ENCODE measurements at places on chromosomes 2 and 18. TPM values are rescaled to one million over a fixed set of nuclear protein-coding genes. Genes with fewer than 3 reads are reported as not detected.
A peak's percentile ranks its signal among the peaks of the same experiment; 100 is the strongest.

DNA sequence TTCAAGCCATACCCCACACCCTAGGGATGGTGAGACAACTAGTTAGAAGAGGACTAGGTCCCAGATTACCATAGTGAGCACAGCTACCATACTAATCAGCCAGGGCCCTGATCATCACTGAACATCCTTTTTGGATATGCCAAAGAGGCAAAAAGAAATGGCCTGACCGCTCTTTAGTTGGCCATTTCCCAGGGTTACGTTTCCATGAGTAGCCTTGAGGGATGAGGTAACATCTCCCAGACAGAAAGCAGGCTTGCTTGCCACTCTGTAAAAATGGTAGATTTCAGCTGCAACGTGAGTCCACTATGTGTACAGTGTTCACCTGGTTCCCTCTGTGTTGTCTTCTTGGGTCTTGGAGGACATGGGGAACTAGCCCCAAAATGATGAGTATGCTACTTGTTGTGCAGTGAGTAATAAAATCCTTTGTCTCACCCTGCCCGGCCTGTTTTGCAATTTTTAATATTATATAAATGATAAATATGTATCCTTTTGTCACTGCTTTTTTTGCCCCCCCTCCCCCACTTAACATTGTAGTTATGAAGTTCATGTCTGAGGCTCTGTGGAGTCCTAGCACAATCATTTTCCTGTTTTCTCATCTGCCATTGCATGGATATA, 8.9 kb upstream of the GALM start:
- DNase-seq: no peak

The REG1B gene
- not detected for polyA plus RNA-seq

The CHRND gene
- not detected for polyA plus RNA-seq

The SOWAHC gene
- polyA plus RNA-seq: 9.1 TPM

The TUBA3D gene
- polyA plus RNA-seq: not detected

The VAPA gene
- 301 TPM for polyA plus RNA-seq

DNA sequence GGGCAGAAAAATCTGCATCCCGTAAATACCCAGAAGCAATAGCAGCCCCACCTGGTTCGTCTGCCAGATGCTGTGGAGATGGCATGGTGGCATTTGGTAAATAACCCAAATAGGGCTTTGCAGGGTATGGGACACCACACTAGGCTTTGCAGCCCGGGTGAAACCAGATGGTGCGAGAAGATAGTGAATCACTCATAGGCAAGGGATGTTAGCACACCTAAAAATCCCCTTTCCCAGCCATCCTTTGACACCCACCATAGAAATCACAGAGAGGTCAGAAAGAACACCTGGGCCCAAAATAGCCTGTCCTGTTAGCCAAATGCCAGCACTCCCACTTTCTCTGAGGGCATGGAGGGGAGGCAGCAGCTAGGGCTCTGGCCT, 47.6 kb downstream of the BCL11A start:
- no peak for DNase-seq

The TLX2 gene
- not detected for polyA plus RNA-seq

- DNase-seq: peak; percentile 69
Measured at GRCh38 chr18:55405893-55406406, 182.0 kb downstream of the TCF4 start.

The ADD2 gene
- polyA plus RNA-seq: not detected

The HOXD13 gene
- 0.43 TPM for polyA plus RNA-seq

DNA sequence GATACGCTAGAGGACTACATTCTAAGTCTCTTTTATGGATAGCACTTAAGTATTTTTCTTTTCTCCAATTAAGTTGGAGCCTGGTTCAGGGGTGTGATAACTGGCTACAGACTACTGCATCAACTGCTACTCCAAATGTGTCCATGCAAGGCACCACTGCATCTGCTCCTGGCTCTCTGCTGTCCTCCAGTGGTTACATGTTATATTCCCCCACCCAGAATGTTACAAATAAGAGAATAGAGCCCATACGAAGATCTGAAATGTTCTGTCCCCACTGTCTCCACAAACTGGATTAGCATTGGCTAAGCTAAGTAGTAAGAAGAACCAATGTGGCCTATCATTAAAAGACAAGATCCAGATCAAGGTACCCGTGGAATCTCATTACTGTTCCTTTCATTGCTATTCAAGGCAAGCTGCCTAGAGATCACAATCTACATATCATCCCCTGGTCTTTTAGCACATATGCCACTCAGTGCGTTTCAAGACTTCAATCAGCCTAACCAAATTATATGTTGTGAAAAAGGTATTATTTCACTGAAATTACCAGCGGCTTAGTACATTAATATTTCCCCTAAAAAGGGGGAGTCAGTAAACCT, 308.3 kb upstream of the SLC8A1 start:
- no peak for DNase-seq

DNA sequence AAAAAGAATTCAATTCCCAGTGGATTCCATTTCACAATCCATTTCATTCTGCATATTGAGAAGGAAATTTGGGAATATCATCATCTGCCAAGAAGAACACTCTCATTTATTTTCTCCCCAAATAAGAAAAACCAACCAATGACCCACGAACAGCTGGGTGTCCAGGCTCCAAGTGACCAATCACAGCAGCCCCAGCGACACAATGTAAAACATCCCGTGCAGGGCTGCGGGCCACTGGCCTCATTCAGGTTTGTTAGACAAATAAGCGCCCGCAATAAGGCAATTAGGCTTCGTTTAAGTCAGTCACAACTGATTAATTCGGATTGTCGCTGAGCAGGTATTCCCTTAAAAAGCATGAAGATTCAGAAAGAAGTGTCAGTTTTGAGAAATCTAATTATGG, 378.6 kb downstream of the EIPR1 start:
- no peak for DNase-seq

GRCh38 chr18:13039806-13040205, 48.6 kb downstream of the CEP192 start:
- DNase-seq: no peak

The LRRTM1 gene
- not detected for polyA plus RNA-seq

- peak; percentile 69 for DNase-seq
Measured at GRCh38 chr2:215579809-215580208, 143.9 kb upstream of the FN1 start.

DNA sequence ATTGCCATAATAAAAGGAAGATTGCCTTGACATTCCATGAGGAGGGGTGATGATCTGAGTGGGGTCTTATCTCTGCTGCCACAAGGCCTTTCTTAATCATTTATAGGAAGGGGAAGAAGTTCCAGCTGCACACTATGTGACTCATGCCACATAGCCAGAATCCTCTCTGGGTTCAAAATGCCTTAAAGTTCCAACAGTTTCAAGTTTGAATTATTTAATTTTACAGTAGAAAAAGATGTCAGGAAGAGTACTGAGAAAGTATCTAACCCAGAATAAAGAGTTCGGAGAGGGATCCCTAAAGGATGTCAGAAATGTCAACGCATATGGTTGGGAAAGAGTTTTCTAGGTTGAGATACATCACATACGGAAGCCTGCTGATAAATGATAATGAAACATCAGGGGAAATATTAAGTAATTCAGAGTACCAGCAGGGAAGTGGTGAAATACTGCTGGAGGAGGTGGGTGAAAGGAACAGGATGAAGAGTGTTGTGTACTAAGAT, 999.9 kb downstream of the TSN start:
- no peak for DNase-seq

DNA sequence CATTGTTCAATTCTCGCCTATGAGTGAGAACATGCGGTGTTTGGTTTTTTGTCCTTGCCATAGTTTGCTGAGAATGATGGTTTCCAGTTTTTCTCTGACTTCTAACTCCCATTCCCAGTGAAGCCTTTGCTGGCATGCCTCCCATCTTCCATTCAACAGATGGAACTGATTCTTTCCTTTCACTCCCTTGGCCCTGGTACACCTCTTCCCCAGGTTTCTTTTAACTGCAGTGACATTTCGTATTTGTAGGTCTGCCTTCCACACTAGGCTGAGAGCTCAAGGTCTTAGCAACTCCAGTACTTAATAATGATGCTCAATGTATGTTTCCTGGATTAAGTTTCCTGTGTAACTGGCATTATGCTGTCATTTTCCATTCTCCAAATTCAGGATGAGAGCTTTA, 48.5 kb downstream of the GAREM1 start:
- DNase-seq: no peak

DNA sequence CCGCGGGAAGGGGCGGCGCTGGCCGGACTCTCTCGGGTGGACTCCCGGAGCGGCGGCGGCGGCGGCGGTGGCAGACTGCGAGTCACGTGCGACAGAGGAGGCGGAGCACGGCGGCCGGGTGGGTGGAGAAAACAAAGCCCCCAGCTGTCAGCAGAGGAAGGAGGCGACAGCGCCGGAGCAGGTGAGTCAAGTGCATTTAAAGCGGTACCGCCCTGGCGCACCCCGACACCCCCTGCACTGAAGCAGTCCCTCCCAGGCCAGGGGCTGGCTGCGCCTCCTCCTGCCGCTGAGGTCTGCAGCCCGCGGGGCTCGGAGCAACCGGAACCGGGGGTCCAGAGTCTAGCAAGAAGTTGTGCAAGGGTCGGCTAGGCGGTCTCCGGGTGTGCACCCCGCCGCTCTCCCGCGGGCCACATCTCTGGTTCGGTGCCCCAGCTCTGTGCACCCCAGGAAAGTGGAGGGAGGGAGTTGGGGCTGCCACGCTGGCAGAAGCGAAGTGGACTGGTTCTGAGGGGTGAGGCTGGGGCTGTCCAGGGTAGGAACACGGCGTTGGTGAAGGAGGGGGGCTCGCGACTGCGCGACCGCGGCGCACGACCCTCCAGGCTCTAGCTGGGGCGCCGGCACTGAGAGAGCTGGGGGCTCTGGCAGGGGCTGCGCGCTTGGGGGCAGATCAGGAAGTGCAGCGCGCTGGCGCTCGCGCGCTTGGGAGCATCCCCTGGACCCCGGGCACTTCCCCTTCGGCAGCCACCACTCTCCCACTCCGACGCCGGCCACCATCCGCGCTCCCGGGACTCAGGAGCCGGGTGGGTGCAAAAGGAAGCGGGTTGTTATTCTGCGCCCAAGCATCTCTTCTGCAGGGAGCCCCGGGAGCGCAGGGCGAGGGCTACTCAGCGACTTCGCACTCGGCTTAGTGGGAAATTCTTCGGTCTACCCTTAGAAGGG, 64.0 kb upstream of the MAPRE2 start:
- no peak for DNase-seq

The KHK gene
- 0.33 TPM for polyA plus RNA-seq

The TUBA3E gene
- polyA plus RNA-seq: not detected

DNA sequence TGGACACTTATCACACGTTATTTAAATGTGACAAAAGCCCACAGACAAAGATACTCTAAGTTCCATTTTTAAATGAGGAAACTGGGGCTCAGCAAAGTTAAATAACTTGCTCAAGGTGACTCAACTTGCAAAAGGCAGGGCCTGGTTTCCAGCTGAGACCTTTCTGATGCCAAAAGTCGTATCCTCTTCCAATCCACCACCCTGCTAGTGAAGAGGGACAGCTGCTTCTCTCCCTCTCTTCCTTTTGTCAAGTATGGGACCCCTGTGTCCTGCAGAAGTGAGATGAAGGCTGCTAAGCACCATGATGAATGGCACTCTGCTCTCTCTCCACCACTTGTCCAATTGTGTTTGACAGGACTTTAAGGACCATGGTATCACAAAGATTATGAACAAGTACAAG, 140.9 kb downstream of the DYM start:
- DNase-seq: no peak

- DNase-seq: no peak
Measured at GRCh38 chr18:55866886-55867285, 278.9 kb upstream of the TCF4 start.

The CLEC4F gene
- not detected for polyA plus RNA-seq

Measured in BJ (cell line).